ENCODE measurements at places on chromosomes 5 and 9.

DNA sequence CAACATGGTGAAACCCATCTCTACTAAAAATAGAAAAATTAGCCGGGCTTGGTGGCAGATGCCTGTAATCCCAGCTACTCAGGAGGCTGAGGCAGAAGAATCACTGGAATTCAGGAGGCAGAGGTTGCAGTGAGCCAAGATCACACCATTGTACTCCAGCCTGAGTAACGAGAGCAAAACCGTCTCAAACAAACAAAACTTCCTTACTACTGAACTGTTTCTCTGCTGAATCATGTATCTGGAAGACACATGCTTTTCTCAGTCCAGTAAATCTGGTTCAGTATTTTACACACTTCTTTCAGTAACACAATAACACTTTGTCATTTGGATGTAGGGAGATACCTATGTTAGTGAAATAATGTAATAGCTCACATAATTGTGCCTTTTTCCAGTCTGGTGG lies 7.9 kb downstream of the TRMT10B start:
- peak; percentile 62 for DNase-seq

DNA sequence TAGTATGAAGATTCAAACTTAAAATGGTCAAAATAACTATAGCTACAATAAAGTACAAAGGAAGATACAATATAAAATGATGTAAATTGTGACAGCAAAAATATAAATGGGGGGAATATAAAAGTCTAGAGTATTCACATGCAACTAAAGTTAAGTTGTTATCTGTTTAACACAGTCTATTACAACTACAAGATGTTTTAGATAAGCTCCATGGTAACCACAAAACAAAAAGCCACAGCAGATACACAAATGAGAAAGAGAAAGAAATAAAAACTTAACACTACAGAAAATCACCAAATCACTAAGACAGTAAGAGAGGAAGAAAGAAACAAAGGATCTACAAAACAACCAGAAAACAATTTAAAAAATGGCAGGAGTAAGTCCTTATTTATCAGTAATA lies 17.0 kb upstream of the SH3TC2 start:
- no peak for DNase-seq

- peak; percentile 96 for DNase-seq
Measured at GRCh38 chr9:69946800-69947437, 96.7 kb upstream of the MAMDC2 start.

- DNase-seq, result no peak
Measured at GRCh38 chr5:162190-162564, 29.1 kb upstream of the LRRC14B start.

DNA sequence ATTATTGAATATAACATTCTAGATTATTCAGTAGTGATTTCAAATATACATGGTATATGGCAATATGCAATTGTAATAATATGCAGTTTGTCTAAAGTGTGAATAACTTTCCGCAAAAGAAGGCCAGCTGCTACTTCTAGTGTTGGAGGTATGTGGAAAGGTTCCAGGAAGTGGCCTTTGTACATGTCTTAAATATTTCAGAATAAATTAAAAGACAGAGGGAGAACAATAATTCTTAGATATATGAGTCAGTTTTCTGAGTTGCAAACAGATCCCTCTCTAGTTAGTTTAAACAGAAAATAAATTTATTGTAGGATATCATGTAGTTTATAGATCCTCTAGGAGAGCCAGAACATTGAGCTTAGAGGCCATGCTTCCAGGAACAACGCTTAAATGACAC lies 210.8 kb upstream of the ELL2 start:
- peak; percentile 97 for DNase-seq

DNA sequence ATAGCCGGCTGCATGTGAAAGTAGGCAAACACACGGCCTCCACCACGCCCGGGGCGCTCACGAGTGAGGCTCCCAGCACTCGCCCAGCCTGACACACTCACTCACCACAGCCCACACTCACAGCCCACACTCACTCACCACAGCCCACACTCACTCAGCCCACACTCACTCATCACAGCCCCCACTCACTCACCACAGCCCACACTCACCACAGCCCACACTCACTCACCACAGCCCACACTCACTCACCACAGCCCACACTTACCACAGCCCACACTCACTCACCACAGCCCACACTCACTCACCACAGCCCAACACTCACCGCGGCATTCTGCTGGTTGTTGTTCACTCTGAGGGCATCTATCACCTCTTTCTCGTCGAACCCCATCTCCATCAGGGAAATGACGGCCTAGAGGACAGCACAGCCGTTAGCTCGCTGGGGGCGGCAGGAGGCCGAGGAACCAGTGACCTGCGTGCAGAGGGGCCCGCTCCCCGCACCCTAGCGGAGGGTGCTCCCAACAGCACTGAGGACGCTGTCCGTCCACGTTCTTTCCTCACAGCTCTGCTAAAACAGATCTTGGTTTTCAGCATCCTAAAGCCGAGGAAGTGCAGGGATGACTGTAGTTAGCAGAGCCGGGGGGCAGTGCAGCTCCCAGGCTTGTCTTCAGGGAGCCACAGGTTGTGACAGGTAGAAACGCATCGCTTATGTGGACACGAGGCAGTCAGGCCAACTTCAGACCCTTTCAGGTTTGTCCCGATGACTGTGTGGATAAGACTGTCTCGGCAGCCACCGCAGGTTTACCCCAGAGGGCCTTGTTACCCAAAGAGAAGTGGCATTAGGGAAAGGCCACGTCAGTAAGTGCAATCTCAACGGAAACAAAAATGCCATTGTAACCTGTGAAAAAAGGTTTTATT lies 21.6 kb downstream of the UBAC1 start:
- no peak for DNase-seq

DNA sequence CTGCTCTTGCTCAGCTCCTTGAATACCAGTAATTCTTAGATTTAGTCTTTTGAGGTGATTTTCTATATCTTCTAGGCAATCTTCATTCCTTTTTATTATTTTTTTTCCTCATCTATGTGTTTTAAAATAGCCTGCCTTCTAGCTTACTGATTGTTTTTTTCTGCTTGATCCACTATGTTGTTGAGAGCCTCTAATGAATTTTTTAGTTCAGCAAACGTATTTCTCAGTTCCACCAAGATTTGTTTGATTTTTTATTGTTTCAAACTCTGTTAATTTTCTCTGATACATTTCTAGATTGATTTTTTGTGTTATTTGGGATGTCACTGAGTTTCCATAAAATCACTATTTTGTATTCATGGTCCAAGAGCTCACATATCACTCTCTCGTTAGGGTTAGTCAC lies 9.5 kb downstream of the POLK start:
- DNase-seq, result no peak

GRCh38 chr5:159751459-159751858 lies 164.8 kb upstream of the ADRA1B start:
- DNase-seq, result no peak

DNA sequence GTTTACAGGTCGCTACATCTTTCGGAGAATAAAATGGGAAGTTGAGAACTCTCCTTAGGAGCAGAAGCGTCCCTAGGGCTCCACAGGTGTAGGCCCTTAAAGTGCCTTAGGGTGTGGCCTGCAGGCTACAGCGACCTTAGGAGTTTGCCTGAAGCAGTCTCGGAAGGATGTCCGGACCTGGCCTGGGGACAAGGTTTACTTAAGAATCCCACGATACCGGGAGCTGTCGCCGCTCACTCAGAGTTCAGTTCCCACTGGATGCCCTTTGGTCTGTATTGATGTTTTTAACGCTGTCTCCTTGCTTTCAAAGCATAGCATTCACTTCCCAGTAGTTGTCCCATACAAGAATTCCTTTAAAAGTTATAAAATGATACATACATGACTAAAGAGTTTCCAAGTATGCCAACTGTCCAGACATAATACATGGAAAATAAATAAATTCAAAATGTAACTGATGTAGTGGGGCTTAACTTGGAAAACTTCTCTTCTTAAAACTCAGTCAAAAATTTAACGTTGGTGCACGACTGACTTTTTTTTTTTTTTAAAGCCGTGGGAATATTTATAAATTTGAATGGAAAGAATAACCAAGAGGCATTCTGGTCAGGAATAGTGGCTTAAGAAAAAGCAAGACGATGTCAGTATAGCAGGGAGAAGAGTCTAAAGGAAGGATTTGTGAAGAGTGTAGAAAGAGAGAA lies 848 bp downstream of the RAD50 start:
- peak; percentile 9 for DNase-seq

GRCh38 chr9:116873937-116874914 lies 187.1 kb downstream of the TRIM32 start:
- no peak for DNase-seq

DNA sequence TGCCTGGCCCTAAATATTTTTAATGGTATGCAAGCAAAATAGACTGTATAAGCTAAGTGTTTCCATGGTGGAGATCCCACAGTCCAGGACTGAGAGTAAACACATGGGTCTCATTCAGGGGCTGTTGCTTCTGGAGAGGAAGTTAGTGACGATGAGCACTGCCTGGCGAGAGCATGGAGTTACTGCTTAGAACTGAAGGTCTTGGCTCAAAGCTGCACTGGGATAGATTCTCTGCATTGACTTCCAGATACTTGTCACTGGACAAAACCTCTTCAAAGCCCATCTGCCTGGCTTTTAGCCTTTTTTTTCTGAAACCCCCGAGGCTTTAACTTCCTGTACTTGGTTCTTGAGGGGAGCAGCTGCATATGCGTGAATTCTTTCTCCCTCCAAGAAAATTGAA lies 39.2 kb downstream of the GPR107 start:
- no peak for DNase-seq

DNA sequence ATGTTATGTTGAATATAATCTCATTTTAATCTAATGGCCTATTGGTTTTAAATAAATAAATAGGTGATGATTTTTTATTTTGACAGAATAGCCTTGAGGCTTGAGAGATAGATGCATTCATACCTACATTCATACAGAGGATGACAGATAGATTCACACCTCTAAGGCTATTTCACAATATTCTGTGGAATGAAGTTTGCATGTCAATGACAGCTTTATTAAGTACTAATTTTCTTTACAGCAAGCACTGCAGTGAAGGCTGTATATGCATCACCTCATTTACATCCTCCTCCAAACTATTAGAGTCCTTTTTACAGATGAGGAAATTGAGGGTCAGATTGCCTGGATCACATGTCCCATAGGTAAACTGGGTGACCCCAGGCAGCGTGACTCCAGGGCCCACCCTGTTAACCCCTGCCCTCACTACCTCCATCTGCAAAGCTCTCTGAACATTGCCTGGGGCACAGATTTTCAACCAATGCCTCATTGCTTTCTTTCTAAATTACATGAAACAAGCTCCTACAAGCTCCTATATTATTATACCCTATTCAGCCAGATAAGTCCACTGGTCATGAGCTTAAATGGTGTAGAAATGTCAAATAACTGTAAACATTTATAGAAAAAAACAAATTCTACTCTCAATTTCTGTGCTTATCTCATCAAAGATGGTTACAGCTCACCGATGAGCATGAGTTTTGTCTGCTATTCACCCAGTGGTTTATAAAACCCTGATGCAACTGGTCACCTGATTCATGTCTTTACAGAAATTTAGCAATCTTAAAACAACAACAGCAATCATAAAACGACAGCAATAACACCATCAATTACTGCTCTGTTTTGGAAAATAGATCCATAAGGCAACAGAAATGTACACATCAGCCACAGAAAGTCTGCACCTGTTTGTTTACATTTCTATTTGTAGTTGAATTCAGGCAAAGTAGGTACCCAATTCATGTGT lies 338.0 kb downstream of the NSG2 start:
- DNase-seq, result no peak

DNA sequence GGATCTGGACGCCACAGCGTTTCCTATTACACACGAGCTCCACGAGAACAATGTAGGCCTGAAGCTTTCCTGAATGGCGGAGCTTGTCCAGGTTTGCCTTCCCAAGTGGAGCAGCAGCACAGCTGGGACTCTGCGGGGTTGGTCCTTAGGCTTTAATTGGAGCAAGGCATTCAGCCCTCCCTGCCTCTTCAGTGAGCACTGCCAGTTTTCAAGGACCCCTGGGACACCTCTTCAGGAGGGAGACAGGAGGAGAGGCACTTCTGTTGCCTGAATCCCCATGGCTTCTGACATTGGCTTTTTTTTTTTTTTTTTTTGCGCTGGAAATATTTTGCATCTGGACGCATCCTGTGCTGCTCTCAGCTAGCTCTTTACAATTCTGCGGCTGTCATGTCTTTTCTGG lies 179.4 kb downstream of the SEMA6A start:
- DNase-seq, result no peak

- peak; percentile 1 for DNase-seq
Measured at GRCh38 chr5:51378448-51379330, 4.6 kb upstream of the ISL1 start.

- DNase-seq, result no peak
Measured at GRCh38 chr5:68641211-68641610, 425.7 kb downstream of the PIK3R1 start.

DNA sequence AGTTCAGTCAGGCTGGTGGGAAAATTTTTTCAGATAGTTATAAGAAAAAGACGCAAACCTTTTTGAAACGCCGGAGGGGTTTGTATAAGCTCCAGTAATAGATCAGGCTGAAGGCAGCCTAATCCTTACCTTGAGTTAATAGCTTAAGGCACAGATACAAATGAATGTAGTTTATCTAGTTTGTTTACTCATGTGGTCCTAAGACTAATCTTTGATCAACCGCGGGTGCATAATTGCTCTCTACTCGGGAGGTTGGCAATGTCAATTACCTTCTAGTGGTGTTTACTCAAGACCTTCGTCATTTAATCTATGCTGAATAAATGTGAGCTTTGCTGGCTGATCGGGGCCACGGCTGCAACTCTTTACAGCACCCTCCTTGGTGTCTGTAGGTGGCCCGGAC lies 665 bp upstream of the INSL4 start:
- no peak for DNase-seq

DNA sequence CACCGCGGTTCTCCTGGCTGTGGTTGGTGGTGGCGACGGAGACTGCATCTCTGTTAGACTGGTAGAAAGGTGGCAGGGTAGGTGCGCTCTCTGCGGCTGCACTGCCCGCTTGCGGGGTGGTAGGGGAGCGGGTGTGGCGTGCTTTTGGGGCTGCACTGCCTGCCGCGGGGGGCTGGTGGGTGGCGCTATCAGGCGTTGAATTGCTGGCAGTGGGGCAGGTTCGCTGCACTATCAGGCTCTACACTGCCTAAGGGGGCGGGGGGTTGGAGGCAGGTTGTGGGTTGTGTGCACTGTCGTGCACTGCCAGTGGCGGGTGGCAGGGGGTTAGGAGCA lies 21.0 kb upstream of the TRIM52 start:
- no peak for DNase-seq

DNA sequence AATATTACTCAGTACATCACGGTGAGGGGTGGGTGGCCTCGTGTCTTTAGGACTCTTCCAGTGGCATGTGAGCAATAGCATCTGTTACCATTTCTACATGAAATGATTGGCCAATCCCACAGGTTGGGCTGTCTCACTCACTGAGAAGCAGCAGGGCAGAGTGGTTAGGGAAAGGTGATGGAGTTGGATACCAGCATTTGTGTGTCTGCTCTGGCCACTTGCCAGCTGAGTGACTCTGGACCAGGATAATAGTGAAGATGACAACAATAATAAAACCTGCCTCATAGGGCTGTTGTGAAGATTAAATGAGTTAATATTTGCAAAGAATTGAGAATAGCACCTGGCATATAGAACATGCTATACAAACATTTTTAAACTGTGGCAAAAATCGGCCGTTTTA lies 42.0 kb downstream of the IQGAP2 start:
- no peak for DNase-seq
